ENCODE measurements at places on chromosomes 7 and 10.

DNA sequence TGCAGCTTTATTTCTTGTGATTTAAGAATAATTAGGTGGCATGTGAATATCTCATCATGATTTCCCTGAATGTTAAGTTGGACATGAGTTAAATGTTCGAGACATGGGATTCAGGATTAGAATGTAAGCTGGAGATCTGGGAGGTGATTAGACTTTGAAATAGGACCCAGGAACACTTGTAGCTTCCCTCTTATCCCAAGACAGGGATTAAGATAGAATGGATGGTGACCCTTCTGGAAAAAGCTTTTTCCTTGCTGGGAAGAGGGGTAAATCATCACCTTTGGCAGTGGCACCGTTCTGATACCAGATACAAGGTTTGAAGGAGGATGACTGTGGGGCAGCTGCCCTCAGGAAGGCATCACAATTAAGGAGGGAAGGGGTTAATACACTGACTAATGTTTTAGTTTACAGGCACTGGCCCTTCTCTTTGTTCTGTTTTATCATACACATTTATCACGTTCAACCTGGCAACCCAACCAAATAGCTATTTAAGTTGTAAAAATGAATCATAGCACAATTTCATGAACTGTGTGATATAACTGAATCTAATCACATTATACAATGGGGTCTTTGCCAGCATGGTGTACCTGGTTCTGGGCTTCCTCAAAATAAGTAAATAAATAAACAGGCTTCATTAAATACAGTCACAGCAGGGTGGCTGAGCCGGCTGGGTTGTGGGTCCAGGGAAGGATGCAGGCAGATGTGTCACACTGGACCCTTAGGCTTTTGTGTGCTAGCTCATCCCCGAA is 212.7 kb downstream of the LRMDA start:
- no peak for DNase-seq

- no peak for DNase-seq
Measured at GRCh38 chr10:60560451-60560850, 170.8 kb upstream of the ANK3 start.

DNA sequence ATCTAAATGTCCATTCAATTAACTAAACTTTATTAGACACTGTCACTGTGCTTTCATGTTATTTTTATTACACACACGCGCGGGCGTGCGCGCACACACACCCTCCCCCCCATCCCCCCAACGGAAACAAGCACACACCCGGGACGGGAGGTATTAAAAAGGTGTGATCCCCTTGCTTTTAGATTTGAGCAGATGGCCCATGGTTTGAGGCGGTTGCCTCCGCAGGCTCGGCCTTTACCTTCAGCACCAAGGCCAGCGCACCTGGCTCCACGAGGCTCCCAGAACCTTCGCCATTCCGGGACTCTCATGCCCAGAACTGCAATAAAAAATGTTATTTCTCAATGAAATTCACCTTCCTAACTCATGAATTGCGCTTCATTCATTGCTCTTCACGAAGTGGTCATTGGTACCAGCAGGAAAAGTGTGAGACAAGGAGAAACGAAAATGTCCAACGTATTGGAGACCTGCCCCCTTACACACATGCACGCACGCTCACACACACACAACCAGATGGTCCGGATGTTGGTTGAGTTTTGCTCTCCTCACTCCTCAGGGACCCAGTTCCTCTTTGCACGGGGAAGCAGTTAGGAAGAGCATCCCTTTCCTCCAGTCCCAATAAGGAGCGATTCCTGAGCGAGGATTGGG is 20.8 kb upstream of the PTF1A start:
- DNase-seq = peak; percentile 36

DNA sequence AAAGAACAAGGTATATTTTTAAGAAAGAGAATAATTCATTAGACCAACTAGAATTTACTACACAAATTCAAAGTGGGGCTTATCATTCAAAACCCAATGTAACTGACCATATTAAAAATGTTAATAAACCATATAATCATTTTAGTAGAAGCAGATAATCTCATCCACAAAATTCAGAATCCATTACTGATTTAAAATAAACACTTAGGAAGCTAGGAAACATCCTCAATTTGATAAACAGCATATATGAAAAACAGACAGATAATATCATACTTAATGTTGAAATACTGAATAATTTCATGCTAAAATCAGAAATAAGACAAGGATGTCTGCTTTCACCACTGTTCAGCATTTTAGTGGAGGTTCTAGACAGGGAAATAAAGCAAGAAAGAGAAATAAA is 902.8 kb upstream of the PHF14 start:
- DNase-seq = no peak

GRCh38 chr10:84308021-84308420 is 20.4 kb upstream of the CCSER2 start:
- no peak for DNase-seq

DNA sequence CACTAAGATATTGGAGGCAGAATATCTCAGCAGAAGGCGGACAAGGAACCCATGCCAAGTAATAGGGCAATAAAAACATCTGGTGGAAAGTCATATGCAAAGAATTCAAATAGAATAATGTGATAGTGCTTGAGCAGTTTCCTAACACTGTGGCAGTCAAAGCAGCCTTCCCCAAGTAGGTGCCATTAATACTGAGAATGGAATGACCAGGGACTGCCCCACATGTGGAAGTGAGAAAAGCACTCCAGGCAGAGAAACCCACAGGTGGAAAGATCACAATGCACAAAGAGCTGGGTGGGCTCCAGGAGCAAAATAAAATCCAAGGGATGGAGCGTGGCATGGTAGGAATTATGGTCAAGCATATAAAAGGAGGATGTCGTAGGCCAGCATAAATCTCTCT is 64.4 kb upstream of the NME8 start:
- no peak for DNase-seq

- DNase-seq = no peak
Measured at GRCh38 chr10:117457071-117457810, 82.0 kb upstream of the PDZD8 start.

DNA sequence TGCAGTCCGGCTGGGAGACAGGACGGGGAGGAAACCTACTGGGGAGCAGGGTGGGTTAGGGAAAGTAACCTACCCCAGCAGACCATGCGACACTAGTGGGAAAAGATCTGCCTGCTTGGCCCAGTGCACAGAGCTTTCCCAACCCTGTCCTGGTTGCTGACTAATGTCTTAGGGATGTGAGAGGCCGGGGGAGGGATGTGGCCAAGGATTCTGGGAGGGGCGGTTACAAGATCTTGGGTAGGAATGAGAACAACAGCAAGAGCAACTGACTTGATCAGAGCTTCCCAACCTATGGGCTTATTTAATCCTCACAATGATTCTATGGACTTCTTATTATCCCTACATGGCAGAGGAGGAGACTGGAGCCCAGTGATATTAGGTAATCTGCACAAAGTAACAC is 24.0 kb upstream of the EIF5AL1 start:
- DNase-seq = peak; percentile 94

DNA sequence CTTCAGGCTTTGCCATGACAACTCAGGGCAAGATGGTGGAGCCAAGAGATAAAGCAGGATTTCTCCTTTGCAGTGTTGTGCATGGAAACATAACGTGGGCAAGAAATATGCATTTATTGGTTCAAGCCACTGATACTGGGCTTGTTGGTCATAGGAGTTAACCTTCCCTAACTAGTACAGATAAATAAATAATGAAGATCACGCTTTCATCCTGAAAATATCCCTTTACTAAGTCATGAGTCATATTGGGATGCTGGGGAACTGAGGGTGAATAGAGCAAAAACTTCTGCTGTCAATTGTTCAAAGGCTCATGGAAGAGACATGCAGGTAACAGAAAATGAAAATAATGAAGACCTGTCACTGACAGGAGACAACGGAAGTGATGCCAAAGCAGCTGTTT is 55.5 kb downstream of the TES start:
- no peak for DNase-seq

All from fibroblast of upper back skin (primary cell).